Renal cortex interstitium (tissue), 15 donors: ENCODE measurements at places on chromosomes 2 and 18. TPM values are rescaled to one million over a fixed set of nuclear protein-coding genes. Genes with fewer than 3 reads are reported as not detected.

GRCh38 chr2:63035169-63035568, 15.5 kb upstream of the OTX1 start:
- no peak for DNase-seq

- DNase-seq = no peak
Observed at GRCh38 chr2:59912042-59912441, 641.4 kb downstream of the BCL11A start.

DNA sequence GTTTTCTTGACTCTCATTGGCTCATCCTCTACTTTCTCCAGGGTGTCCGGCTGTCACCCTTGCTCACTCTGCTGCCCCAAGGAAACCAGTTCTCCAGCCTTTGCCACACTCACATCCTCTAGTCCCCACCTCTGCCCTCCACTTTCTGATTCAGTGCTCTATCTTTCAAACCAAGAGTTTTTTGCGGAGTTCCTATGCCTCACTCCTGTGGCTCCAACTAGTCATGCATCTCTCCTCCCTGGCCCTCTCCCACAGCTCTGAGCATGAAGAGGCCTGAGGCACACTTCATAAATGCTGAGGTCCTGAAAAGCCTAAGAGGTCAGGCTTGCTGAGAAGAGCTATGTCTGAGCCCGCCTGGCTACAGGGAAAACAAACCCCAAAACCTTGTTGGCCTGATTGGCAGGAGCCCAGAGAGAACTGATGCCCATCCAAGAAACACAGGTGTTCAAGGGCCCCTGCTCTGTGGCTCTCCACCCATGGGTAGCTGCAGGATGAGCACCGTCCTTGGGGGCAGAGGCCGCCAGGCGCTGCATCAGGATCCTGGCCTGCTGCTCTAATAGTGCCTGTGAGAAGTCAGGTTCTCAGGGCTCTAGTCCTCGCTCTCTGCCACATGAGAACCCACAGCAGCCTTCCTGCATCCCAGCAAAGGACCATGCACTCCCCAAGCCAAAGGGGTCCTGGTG, 42.1 kb downstream of the HS1BP3 start:
- DNase-seq = no peak

GRCh38 chr2:112980537-112980936, 2.7 kb downstream of the IL36G start:
- DNase-seq = no peak

GRCh38 chr2:114368705-114369104, 73.7 kb upstream of the DPP10 start:
- DNase-seq = no peak

- DNase-seq = no peak
Observed at GRCh38 chr2:112690853-112691401, 29.9 kb upstream of the NT5DC4 start.

ITPRIPL1 gene
- polyA plus RNA-seq = 3.8 TPM

CHST10 gene
- polyA plus RNA-seq = 23.2 TPM

UGT1A1 gene
- 0.23 TPM for polyA plus RNA-seq
